ENCODE measurements at places on chromosomes 7 and 10.

GRCh38 chr7:122438492-122438891, 133.9 kb upstream of the FEZF1 start:
- no peak for DNase-seq

DNA sequence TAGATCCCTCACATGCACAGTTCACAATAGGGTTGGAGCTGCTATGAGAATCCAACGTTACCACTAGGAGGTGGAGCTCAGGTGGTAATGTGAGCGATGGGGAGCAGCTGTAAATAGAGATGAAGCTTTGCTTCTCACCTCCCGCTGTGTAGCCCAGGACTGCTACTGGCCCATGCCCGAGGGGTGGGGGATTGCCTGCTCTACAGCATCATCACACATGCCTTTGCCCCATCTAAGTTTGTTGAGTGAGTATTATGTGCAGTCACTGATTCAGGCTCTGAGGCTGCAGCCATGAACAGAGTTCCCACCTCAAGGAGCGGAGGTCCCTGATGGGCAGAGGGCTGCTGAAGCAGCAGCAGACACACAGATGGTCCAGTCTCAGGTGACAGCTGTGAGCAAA, 94.1 kb downstream of the CHST15 start:
- no peak for DNase-seq

DNA sequence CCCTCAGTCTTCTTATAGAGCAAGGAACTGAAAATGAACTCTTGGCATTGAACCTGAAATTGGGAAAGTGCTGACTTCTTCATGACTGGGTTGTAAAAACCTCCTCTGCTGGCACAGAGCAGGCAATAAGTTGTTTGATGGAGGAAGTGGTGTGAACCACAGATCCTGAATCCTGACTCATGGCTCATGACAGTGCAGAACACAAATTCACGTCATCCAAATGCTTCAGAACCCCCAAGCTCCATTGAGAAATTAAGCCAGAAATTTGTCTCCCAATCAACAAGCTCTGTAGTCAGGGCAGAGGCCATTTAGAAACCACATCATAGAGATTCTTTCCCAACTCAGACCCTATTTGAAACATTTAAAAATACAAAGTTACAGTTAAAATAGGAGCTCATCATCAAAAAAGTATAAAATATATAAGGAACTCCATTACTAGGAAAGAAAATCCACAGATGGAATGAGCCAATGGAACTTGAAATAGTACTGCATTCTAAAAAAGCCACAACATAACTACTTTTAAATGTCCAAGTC, 10.3 kb upstream of the STK17A start:
- DNase-seq = no peak

- no peak for DNase-seq
Observed at GRCh38 chr7:131331806-131332205, 4.1 kb downstream of the MKLN1 start.

DNA sequence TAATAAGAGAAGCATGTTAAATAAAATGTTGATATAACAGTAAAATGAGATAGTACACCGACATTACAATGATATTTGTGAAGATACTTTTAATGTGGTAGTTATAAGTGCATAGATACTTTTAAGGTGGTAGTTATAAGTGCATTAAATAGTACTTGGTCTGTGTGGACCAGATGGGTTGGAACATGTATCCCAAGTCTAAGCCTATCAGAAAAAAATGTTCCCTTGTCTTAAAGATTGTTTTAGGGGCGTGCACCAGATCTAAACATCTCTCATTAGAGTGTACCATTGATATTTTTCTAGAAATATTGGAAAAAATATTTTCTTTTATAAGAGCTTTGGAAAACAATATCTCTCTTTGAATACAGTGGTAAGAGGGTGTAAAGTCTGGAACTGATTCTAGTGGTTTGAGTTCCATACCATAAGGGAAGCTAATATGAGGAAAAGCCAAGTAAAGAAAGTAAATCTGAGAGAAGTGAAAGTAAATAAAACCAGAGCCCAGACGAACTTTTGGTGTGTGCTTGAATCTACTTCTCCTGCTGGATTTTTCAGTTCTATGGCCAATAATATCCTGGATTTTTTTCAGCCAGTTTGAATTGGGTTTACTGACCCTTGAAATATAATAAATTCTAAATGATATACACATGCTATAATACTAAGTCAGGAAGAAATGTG, 175.3 kb downstream of the MBL2 start:
- no peak for DNase-seq

- DNase-seq = no peak
Observed at GRCh38 chr7:140261522-140261921, 84.7 kb upstream of the KDM7A start.

- DNase-seq = no peak
Observed at GRCh38 chr7:75815418-75816064, 1.9 kb upstream of the CCL24 start.

GRCh38 chr10:13813550-13813949, 226.8 kb downstream of the PRPF18 start:
- no peak for DNase-seq

- DNase-seq = no peak
Observed at GRCh38 chr7:156702399-156702798, 61.8 kb downstream of the RNF32 start.

GRCh38 chr10:117168729-117169128, 28.6 kb upstream of the KCNK18 start:
- DNase-seq = no peak

DNA sequence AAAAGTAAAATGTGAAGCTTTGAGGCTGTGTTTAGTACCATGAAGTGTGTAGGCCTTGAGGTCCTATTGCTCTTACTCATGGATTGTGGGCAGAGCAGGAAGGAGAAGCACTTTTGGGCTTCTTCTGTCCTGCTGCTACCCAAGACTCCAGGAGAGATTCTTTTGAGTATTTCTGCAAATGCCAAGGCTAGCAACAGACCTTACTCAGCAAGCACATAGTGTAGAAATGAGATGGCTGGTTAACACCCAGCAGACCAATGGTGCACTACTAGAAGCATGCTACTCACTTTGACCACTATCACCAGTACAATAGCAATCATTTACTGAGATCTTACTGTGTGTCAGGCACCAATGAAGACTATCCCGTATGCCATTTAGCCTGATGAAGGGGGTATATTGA, 3.2 kb downstream of the PLPP4 start:
- no peak for DNase-seq

GRCh38 chr7:38398725-38399321, 125.4 kb upstream of the TARP start:
- peak; percentile 40 for DNase-seq

DNA sequence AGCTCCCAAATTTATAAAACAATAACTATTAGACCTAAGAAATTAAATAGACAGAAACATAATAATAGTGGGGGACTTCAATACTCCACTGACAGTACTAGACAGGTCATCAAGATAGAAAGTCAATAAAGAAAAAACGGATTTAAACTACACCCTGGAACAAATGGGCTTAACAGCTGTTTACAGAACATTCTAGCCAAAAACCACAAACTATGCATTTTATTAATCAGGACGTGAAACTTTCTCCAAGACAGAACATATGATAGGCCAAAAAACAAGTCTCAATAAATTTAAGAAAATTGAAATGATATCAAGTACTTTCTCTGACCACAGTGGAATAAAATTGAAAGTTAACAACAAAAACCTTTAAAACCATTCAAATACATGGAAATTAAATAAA, 46.4 kb downstream of the ZNF680 start:
- DNase-seq = no peak

DNA sequence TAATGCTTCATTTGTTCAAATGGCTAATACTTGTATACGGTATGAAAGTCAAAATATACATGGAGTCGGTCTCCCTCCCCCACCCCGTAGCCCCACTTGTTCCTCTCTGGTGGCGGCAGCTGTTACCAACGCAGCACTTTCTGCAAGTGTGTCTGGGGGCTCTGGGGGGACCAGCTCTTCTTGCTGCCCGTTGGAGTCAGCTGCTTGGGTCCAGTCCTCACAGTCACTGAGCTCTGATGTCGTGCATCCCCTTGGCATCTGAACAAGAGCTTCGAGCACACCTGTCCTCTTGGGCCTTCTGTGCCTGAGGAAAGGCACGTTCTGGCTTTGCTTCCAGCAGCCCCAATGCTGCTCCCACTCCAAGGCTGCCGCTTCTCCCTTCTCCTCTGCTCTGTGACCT, 493.1 kb downstream of the PLXNA4 start:
- no peak for DNase-seq

DNA sequence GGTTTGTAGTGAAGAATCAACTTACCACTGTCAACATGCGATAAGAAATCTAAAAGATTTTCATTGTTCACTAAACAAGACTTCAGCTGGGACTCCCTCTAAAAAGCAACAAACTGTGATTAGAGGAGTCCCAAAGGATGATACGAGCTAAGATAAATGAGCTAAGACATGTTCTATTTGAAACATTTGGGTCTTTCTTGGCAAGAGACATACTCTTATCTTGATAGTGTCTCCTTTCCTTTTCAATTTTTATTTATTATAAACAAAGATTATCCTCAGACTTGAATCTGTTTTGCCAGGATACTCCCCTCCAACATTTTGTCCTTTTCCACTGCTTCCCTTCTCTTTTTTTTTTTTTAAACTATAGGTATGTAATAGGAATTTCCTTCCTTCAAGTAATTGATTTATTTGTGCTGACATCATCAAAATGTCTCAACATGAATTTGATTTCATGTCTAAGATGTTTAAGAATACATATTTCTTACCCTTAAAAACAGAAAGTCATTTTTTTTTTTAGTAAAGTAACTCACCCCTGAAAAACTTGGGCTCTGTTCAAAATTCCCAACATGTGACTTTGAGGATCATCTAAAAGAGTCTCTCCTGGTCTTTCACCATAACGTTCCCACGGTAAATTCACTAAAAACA, 158.4 kb upstream of the NRP1 start:
- no peak for DNase-seq

GRCh38 chr7:143380646-143381426, at the start of gene ZYX:
TSS of gene ZYX (plus strand) at chr7:143381345. CDS start at chr7:143381572, 227 bp downstream.
- DNase-seq = peak; percentile 78

- DNase-seq = no peak
Observed at GRCh38 chr7:127870231-127870907, 160.9 kb downstream of the LRRC4 start.

DNA sequence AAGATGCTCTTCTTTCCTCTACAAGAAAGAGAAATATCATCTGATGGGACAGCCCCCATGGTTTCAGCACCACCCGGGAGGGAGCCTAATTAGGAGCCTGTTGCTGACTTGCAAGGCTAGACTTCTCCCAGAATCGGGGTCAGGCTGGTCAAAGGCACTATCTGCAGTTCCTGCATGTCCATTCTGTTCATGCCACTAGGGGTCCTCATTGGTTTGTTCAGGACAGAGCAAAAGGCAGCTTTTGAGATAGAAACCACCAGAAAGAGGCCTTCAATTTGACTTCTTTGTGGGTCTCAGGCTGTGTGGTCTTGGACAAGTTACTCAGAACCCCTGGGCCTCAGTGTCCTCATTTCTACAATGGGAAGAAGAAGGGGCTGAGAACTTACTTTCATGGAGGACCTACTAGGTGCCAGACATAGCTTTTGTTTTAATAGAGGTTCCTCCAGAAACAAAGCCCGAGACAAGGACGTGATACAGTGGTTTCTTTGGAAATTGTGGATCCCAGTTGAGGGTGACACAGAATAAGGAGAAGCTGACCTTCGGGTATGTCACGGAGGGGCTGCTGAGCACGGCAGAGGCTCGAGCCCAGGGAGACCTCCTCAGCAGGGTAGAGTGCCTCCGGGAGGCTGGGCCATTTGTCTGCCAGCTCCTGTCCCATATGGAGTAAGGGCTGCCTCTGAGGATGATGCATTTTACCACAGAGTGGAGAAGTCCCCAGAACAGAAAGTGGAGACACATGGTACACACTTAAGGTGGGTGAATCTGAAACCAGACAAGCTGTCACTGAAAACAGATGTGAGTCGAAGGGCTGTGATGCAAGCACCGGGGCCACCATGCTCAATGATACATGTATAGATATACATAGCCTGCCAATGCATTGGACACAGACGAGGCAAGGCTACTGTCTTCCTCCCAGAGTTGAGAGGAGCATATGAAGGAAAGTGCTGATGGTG, 33.1 kb upstream of the NEUROD6 start:
- DNase-seq = no peak

DNA sequence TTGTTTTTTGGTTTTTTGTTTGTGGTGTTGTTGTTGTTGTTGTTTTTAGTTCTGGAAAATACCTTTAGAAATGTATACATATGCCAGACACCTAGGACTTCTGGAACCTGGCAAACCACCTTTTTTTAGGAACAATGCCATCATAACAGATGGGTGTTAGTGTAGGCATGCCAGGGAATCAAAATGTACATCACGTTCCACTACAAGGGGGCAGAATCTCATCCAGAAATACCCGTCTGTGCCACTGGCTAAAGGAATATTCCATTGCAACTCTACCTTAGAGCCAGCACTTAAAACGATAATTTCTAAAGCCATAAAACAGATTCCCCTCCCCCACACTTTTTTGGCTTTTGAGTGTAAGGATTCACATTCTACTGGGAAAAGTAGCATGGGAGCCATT, 239.8 kb downstream of the ETV1 start:
- DNase-seq = no peak

- DNase-seq = no peak
Observed at GRCh38 chr10:49367600-49367999, 28.3 kb downstream of the DRGX start.

- no peak for DNase-seq
Observed at GRCh38 chr10:49220031-49220430, 31.8 kb upstream of the TMEM273 start.

GRCh38 chr7:876972-877311, 588 bp downstream of the GET4 start:
- no peak for DNase-seq

- no peak for DNase-seq
Observed at GRCh38 chr7:6286486-6286885, 14.1 kb upstream of the CYTH3 start.

DNA sequence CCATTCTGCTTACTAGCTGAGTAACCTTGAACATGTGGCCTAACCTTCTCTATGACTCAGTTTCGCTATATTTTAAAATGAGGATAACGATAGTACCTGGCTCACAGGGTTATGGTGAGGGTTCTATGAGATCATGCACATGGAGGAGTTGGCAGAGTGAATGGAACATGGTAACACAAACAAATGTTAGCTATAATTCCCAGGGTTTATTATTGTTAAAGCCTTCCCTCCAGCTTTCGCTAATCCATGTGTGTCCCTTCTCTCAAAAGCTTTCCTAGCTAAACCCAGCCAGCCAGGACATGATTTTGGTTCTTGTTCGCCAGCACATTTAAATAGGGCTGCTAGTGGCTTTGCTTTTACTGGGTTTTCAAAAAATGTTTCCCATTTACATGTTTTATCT, 361.0 kb upstream of the NFE2L3 start:
- no peak for DNase-seq

- DNase-seq = no peak
Observed at GRCh38 chr7:149103424-149103823, 12.9 kb upstream of the ZNF786 start.

DNA sequence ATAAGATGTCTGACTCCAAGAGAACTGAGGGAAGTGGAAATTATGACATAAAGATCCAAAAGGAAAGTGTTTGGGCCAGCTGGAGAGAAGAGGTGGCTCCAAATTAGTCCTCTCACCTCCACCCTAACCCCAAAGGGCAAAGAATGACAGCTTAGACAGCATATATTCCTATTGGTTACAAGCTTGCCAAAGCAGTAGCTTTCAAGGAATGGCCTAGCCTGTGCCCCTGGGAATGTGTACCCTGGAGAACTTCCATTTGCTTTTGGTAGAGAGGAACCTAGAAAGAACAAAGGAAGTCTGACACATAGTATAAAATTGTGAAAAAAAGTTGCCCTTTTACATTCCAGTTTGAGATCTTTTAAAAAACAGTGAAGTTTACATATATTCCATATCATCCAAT, 11.2 kb upstream of the NRG3 start:
- DNase-seq = no peak
